GM12878 (cell line): ENCODE measurements at places on chromosomes 7 and 10.
A peak's percentile ranks its signal among the peaks of the same experiment; 100 is the strongest.

DNA sequence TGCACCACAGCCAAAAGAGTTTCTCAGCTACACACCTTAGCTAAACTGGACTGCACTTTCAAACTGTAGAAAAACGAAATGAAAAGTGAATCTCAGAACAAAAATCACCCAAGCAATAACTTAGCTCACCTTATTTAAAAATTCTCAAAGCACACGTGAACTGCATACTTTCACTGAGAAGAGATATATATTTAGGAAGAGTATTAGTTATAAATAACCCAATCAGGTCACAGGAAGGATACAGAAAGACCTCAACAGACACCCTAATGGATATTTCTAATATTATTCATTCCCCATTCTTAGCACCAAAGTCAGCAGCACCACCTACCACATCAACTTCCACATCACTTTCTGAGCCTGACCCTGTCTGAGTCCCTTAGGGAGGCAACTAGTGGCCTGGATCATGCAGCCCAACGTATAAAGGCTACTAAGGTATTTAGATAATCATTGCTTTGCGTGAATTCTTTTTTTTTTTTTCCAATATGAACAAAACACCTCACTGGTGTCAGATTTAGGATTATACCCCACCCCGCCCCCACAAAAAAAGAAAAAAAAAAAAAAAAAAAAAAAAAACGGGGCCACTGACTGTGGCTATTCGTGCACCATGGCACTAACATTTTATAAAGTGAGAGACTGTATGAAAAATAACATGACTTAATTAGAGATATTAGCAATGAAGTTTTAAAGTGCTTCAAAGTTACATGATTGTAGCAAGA lies 2.6 kb downstream of the ABI1 start:
- DNase-seq, result peak; percentile 68

- no peak for DNase-seq
These were observed 199.3 kb upstream of the FZD1 start for GRCh38 chr7:91064938-91065337.

GRCh38 chr7:157671358-157672255 lies 334.8 kb downstream of the DNAJB6 start:
- DNase-seq, result no peak

- DNase-seq, result no peak
These were observed 33.8 kb upstream of the ATXN7L1 start for GRCh38 chr7:105910172-105910571.

DNA sequence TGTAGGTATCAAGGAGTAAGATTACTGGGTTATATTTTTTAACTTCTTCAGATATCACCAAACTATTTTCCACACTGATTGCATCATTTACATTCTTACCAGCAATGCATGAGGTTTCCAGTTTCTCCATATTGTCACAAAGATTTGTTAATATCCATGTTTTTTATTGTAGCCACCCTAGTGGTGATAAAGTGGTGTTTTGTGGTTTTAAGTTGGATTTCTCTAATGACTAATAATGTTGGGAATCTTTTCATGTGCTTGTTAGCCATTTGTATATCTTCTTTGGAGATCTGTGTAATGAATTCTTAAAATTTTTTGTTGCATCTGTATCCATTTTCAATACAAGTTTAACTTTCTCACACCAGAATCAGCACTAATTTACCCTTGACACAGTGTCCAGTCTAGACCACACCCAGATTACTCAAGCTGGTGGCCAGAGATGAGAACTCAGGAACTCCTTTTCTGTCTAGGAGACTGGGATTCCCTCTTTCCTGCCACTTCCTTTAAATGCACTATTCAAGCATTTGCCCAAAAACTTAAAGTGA lies 67.0 kb upstream of the PLXDC2 start:
- no peak for DNase-seq

DNA sequence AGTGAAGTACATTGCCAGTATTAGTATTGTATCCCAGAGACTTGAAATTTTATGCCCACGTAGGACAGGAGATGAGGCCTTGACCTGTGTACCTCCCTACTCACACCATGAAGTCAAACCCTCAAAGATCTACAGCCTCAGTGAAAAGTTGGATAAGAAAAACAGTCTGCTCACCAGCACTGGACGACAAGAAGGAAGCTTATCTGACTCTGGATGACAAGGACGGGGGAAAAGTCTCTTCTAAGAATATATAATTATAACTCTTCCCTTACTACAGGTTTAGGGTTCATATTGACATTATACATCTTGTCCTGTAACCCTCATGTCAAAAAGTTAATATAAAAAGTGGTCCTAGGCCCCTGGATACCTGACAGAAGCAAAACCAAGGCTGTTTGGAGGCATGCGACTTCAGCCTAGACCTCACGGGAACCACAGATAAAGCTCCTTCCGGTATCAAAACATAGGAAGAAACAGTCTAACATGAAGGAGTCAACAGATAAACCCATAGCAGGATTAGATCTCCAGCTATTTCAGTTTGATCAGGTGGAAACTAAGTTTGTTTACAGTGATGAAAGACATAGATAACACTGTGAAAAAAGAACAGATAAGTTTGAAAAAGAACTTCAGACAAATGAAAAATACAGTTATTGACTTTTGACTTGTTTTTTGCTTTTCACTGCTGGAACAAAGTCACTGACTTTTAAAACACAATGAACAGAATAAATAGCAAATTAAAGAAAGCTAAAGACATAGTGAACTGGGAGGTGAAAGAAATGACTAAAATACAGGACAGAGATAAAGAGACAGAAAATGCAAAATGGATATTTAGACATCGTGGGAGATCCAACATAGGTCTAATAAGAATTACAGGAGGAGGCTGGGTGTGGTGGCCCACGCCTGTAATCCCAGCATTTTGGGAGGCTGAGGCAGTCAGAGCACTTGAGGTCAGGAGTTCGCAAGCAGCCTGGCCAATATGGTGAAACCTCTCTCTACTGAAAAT lies 145.9 kb downstream of the PHTF2 start:
- DNase-seq, result no peak
